ENCODE measurements at places on chromosomes 2 and 18.

- DNase-seq = no peak
Observed at GRCh38 chr2:72096181-72096580, 51.5 kb downstream of the CYP26B1 start.

DNA sequence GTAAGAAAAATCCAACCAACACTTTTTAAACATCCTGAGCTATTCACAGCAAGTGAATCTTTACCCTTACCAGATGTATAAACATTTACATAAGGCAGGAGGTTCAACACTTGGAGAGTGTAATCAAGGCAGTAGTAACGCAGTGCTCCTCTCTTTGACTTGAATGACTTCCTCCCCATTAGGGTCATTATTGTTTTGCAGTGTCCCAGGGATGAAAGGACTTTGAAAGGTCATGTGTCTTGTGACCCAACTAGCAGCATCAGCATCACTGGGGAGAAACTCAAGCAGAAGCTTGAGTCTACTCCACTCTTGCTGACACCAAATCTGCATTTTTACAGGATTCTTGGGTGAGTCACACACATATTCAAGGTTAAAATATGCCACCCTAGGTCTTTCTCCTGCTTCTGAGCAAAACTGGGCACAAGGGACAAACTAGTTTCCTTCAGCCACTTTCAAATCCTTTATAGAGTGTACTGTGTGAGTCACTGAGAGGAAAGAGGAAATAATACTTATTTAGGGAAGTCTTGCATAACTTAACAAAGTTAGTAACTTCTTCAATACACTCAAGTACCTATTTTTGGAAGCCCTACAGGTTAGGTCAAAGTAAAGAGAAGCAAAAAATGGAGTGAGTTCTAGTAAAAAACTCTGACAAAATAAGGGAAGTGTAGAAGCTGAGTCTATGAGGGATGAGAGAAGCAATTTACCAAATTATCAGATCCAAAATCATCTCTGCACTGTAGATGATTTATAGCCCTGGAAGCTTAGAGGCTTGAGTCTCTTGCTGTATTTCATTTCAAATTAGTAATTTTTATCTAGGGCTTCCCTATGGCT, 51.0 kb upstream of the EML4 start:
- DNase-seq = no peak

GRCh38 chr2:172806493-172806892, 70.8 kb downstream of the RAPGEF4 start:
- no peak for DNase-seq

- peak; percentile 50 for DNase-seq
Observed at GRCh38 chr2:201260302-201260800, at the start of gene CASP8. TSS of gene CASP8 (plus strand) at chr2:201260536. CDS start at chr2:201266487, 5,951 bp downstream.

DNA sequence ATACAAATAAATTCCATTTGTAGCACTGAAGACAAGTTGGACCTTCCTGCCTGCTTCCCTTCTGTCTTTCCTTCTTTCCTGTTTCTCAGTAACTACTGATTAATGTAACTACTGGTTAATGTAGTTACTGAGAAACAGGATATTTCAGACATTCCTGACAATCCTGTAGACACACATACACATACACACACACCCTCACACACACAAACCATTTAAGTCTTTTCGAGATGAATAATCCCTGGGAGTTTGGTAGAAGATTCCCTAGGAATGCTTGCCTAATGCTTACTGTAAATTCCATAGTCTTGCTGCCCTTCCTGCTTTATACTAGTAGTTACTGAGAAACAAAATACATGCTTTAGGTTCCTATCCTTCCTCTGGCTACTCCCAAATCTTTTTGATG, 83.9 kb downstream of the PIK3C3 start:
- no peak for DNase-seq

DNA sequence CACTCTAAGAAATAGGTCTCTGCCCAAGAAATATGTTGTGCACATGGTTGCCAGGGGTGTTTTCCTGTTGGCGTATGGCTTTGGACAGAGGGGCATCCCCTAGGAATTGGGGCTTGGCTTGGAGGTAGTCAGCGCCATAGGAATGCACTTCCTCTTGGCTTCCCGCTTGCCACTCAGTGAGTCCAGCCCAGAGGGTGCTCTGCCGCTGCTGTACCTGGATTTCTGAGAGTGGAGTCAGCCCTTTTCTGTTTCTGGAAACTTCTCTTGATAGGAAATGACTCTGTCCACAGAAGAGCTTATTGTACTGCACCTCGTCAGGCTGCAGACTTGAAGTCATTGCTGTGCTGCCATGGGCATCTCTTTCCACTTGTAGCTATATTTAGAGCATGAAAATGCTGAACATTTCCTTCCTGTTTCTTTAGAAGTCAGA, 116.7 kb upstream of the MGAT5 start:
- DNase-seq = no peak

- DNase-seq = peak; percentile 13
Observed at GRCh38 chr2:196131949-196132925, 39.1 kb downstream of the STK17B start.

Measured in stimulated activated naive CD4-positive, alpha-beta T cell treated with Interleukin-2 at 50 U/mL for 16 hours (primary cell).